ENCODE measurements at places on chromosomes 5 and 9.

DNA sequence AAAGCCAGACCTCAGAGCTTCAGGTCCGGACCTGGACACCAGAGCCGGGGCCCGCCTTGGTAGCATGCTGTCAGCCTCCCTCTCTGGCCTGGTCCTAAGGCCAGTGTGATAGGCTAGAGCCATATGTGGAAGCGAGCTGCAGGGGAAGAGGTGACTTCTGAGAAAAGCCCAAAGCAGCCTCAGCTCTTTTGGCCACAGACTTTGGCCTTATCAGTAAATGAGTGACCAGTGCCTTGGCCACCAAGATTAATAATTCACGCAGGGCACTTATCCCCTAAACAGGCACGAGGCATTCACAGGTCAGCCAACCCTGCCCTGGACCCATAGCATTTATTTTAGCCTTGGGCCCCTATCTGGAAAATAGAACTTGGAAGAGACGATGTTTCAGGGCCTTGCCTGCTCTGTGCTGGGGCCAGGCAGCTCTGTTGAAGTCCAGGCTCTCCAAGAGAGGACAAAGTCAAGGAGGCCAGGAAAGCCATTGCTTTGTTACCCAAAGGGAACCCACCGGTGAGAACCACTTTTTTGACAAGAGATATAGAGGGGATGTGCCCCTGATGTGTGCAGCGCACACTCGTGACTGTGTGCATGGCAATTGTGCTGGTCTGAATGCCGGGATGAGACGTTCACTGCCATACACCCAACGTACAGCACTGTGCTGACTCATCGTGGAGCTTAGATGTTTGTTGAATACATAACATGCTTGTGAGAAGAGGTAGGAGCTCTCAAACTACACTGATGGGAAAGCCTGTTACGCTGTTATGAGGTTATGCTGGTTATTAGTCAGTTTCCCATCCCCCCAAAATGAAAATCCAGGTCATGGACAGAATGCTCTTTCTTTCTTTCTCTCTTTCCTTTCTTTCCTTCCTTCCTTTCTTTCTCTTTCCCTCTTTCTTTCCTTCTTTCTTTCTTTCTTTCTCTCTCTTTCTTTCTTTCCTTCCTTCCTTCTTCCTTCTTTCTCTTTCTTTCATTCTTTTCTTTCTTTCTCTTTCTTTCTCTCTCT, 5.0 kb upstream of the SLC34A1 start:
- H3K27me3 ChIP-seq = no peaks in the 10 kb centered on the region
- no peaks in the 10 kb centered on the region for H3K36me3 ChIP-seq
- H3K4me1 ChIP-seq = peaks cover 9% of the 10 kb centered on the region
- no peak overlapping the region for H3K27ac ChIP-seq
- no peak for DNase-seq

DNA sequence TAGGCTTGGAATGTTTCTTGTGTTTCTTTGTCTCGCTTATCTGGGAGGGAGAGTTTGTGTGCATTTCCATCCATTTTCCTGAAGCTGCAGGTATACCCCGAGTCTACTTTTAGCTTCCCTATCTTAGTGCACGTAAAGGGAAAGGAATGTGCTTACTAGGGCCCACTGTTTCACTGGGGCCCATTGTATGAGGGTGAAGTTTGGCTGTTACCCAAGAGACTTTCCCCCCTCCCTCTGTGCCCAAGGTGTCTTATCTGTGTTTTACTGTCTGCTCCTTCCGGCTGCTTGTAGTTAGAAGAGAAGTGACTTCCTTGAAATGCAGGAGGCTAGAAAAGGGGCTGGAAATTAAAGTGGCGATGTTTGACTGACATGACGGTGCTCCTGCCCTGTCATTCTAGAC, 12.1 kb upstream of the BTNL3 start:
- no peaks in the 10 kb centered on the region for H3K4me1 ChIP-seq
- no peak for DNase-seq
- no peaks in the 10 kb centered on the region for H3K36me3 ChIP-seq

DNA sequence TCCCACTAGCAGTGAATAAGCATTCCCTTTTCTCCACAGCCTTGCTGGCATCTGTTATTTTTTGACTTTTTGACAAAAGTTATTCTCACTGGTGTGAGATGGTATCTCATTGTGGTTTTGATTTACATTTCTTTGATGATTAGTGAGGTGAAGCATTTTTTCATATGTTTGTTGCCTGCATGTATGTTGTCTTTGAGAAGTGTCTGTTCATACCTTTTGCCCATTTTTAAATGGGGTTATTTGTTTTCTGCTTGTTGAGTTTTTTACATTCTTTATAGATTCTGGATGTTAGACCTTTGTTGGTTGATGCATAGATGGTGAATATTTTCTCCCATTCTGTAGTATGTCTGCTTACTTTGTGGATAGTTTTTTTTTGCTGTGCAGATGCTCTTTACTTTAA, 171.7 kb downstream of the SREK1 start:
- no peak overlapping the region for H3K4me3 ChIP-seq
- no peak overlapping the region for H3K27ac ChIP-seq
- peaks cover 26% of the 10 kb centered on the region for H3K27me3 ChIP-seq

DNA sequence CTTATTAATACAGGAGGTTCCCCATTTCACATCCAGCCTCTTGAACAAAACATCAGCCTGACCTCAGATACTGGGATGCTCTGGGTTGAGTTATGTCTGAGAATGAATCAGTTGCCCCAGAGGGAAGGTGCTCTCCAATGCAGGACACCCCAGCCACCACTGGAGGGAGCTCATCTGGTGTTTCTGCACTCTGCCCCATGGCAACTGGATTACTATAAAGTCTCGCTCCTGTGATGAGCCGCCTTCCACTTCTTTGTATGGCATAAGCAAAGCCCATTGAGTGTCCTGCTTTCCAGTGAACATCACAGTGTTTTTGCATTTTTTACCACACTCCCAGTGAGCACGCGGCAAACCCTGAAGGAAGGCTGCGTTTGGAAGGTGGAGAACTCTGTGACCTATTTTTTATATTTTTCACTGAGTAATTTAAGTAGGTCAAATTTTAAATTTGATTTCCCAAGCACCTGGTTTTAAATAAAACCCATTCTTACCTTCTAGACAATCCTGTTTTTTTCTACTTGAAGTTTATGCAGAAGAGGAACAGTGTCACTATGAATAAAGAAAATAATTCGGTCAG, 176.9 kb upstream of the WWC1 start:
- no peak overlapping the region for H3K4me3 ChIP-seq
- H3K27ac ChIP-seq = no peak overlapping the region
- H3K27me3 ChIP-seq = peaks cover 17% of the 10 kb centered on the region
- H3K36me3 ChIP-seq = no peaks in the 10 kb centered on the region

- DNase-seq = no peak
- no peak overlapping the region for H3K27ac ChIP-seq
- H3K27me3 ChIP-seq = peaks cover 14% of the 10 kb centered on the region
- H3K4me3 ChIP-seq = no peak overlapping the region
Observed at GRCh38 chr5:72057816-72058215, 49.5 kb upstream of the MAP1B start.

DNA sequence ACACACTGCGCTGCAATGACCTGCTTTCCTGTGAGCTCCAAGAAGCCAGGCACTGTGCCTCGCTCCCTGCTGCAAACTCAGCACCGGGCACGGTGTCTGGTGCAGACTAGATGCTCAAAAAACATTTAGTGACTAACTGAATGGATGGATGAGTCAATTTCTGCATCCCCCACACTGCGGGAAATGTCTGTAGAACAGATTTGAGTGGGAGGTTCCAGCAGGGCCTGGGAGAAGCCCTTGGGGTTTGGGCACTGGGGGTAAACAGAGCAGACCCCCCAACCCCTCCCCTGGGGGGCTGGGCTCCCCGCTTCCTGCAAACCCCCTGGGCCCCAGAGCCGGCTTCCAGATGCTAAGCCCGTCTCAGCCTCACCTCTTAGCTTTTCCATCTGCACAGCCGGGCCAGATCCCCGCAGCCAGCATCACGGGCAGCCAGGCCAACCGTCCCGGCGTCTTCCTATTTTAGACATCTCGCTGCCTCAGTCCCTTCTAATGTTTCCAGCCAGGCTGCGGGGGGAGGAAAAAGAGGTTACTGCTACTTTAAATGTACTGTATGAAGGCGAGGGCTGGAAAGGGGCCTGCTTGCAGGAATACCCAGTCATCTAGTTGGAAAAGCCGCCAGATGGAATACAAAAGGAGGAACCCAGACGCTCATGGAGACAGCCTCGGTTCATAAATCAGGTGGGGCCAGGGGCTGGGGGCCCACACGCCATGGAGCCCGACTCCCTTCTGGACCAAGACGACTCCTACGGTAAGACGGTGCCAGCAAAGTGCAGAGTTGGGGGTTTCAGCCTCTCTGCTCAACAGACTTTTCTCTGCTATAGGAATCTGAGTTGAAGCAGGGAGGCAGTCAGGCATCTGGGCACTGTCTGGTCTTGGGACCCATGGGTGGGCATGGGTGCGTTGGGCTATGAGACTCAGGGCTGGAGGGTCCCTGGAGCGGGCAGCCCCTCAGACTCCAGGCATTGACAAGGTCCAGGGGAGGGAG, 67.1 kb upstream of the GGTA1 start:
- H3K27me3 ChIP-seq = peaks cover 6% of the 10 kb centered on the region
- peaks cover 4% of the 10 kb centered on the region for H3K4me1 ChIP-seq
- no peaks in the 10 kb centered on the region for H3K36me3 ChIP-seq
- H3K4me3 ChIP-seq = no peak overlapping the region
- no peak overlapping the region for H3K27ac ChIP-seq

- H3K4me3 ChIP-seq = peak overlapping the region; percentile 90
- peaks cover 58% of the 10 kb centered on the region for H3K27me3 ChIP-seq
- H3K27ac ChIP-seq = no peak overlapping the region
- H3K4me1 ChIP-seq = peaks cover 23% of the 10 kb centered on the region
Observed at GRCh38 chr5:55231029-55231918, 2.1 kb downstream of the CCNO start.

- H3K27me3 ChIP-seq = no peaks in the 10 kb centered on the region
- no peaks in the 10 kb centered on the region for H3K4me1 ChIP-seq
- H3K4me3 ChIP-seq = no peak overlapping the region
- no peaks in the 10 kb centered on the region for H3K36me3 ChIP-seq
- no peak for DNase-seq
Observed at GRCh38 chr5:87906962-87907361, 361.7 kb downstream of the TMEM161B start.

GRCh38 chr9:27303219-27303618, 6.3 kb upstream of the EQTN start:
- H3K36me3 ChIP-seq = no peaks in the 10 kb centered on the region
- no peak overlapping the region for H3K4me3 ChIP-seq
- no peak overlapping the region for H3K27ac ChIP-seq

- H3K4me1 ChIP-seq = no peaks in the 10 kb centered on the region
- DNase-seq = no peak
- no peaks in the 10 kb centered on the region for H3K27me3 ChIP-seq
Observed at GRCh38 chr9:8477450-8477849, 677.9 kb upstream of the DMAC1 start.

GRCh38 chr9:137619240-137620047, 639 bp downstream of the EHMT1 start:
- H3K27me3 ChIP-seq = no peaks in the 10 kb centered on the region
- peaks cover 6% of the 10 kb centered on the region for H3K36me3 ChIP-seq
- H3K27ac ChIP-seq = peak overlapping the region; percentile 83
- peaks cover 34% of the 10 kb centered on the region for H3K4me1 ChIP-seq
- DNase-seq = no peak
- H3K4me3 ChIP-seq = peak overlapping the region; percentile 91

- H3K27ac ChIP-seq = no peak overlapping the region
- no peaks in the 10 kb centered on the region for H3K4me1 ChIP-seq
- no peak for DNase-seq
- peaks cover 4% of the 10 kb centered on the region for H3K27me3 ChIP-seq
- H3K36me3 ChIP-seq = no peaks in the 10 kb centered on the region
- no peak overlapping the region for H3K4me3 ChIP-seq
Observed at GRCh38 chr5:106962464-106963230, 708.1 kb downstream of the EFNA5 start.

- no peak for DNase-seq
- no peaks in the 10 kb centered on the region for H3K27me3 ChIP-seq
- H3K4me1 ChIP-seq = peaks cover 34% of the 10 kb centered on the region
- H3K27ac ChIP-seq = no peak overlapping the region
Observed at GRCh38 chr9:79572032-79572607, 355 bp downstream of the TLE4 start.

DNA sequence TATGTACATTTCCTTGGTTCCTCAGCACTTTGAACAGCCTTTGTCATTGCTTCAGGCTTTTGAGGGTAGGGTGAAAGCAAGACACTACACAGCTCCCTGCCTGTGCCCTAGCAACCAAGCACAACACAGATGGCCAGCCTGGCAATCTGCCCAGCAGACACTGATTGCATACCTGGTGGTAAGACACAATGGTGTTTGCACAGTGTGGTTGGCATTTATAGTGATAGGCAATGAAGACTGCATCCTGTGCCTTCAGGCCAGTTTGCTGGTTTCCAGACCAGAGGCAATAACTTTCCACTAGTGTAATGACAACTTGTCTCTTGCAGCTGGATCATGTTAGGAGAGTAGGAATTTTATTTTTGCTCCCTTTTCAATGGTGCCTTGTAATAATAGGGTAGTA, 144.5 kb upstream of the TNC start:
- no peak for DNase-seq
- no peaks in the 10 kb centered on the region for H3K36me3 ChIP-seq
- H3K4me3 ChIP-seq = no peak overlapping the region

DNA sequence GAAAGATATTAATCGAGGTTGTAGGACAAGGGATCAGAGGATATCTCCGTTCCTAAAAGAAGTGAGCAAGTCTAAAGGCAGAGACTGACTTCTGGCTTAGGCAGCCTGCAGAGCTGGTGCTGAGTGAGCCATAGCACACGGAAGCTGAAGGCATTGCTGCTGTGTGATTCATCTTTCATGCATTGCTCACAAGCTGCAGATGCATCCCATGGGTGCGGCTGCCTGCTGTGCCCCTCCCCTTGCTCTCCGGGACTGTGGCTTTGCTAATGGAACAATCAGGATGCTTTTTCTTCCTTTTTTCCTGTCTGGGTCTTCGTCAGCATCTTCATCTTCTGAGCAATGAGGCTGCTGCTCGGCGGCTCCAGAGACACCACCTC, 341.4 kb downstream of the DIRAS2 start:
- peaks cover 53% of the 10 kb centered on the region for H3K27me3 ChIP-seq
- H3K27ac ChIP-seq = no peak overlapping the region
- H3K4me1 ChIP-seq = no peaks in the 10 kb centered on the region
- H3K4me3 ChIP-seq = no peak overlapping the region
- DNase-seq = no peak
- no peaks in the 10 kb centered on the region for H3K36me3 ChIP-seq

GRCh38 chr5:177198738-177199137, 65.2 kb downstream of the NSD1 start:
- peaks cover 18% of the 10 kb centered on the region for H3K4me1 ChIP-seq
- DNase-seq = no peak
- no peaks in the 10 kb centered on the region for H3K27me3 ChIP-seq
- H3K36me3 ChIP-seq = peaks cover 11% of the 10 kb centered on the region

GRCh38 chr9:131651160-131651559, 88.7 kb downstream of the RAPGEF1 start:
- peak overlapping the region; percentile 45 for H3K27ac ChIP-seq
- peaks cover 60% of the 10 kb centered on the region for H3K4me1 ChIP-seq
- no peaks in the 10 kb centered on the region for H3K27me3 ChIP-seq
- peaks cover 16% of the 10 kb centered on the region for H3K36me3 ChIP-seq
- no peak for DNase-seq

GRCh38 chr5:156414391-156414790, 87.4 kb downstream of the SGCD start:
- H3K4me3 ChIP-seq = no peak overlapping the region
- DNase-seq = no peak
- H3K27ac ChIP-seq = no peak overlapping the region

GRCh38 chr5:24492229-24492628, 152.5 kb downstream of the CDH10 start:
- H3K27me3 ChIP-seq = no peaks in the 10 kb centered on the region
- no peaks in the 10 kb centered on the region for H3K4me1 ChIP-seq
- no peak overlapping the region for H3K27ac ChIP-seq
- H3K36me3 ChIP-seq = no peaks in the 10 kb centered on the region
- no peak for DNase-seq
- no peak overlapping the region for H3K4me3 ChIP-seq
